ENCODE measurements at places on chromosomes 5 and 9. TPM values are rescaled to one million over a fixed set of nuclear protein-coding genes. Genes with fewer than 3 reads are reported as not detected.

The RBM27 gene
- total RNA-seq = 19.8 TPM

The SLC25A2 gene
- total RNA-seq = 0.92 TPM

The CDHR2 gene
- 4.1 TPM for total RNA-seq

The MRRF gene
- total RNA-seq = 51.4 TPM

- DNase-seq = no peak
Measured at GRCh38 chr5:7073666-7074065, 322.3 kb upstream of the ADCY2 start.

DNA sequence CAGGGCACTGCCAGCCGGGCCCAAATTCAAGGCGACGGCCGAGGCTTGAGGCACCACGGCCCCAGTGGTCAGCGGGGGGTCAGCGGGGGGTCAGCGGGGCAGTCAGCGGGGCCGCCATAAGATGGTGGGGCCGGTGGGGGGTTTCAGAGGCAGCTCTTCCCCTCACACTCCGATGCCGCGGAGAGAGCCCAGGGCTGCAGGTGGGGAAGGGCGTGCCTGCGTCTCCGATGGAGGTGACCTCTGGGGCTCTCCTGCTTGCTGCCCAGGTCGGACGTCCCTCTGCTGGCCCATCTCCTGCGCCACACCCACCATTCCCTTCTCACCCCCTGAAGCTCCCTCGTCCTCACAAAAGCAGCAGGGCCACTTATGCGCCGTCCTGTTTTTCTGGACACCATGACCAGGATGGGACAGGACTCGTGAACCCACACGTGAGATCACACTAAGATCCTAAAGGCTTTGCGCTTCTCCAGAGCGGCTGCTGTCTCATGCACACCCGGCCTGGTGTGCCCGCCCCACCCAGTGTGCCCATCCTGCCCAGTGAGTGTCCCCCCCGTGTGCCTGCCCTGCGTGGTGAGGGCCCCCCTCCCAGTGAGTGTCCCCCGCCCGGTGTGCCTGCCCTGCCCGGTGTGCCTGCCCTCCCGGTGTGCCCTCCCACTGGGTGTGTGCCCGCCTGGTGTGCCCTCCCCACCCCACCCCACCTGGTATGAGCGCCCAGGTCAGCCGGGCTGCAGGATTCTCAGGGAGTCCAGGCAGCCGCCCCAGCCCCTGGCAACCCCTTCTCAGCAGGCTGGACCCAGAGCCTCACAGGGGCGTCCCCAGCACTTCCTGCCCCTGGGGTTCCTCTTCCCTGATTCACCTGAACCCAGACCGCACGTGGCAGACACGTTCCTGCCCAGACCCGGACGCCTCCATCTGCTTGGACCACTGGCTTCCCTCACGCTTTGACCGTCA lies 48.7 kb upstream of the NKD2 start:
- DNase-seq = peak; percentile 68

The PCDHB10 gene
- total RNA-seq = 2.1 TPM

The NRG2 gene
- total RNA-seq = 1.4 TPM

The LHFPL2 gene
- 17.9 TPM for total RNA-seq

The EDIL3 gene
- 15.4 TPM for total RNA-seq

GRCh38 chr5:72185496-72186329 lies 78.4 kb downstream of the MAP1B start:
- DNase-seq = no peak

The NSUN2 gene
- total RNA-seq = 63.4 TPM

The WDR38 gene
- total RNA-seq = not detected

The NDST1 gene
- 96.5 TPM for total RNA-seq

DNA sequence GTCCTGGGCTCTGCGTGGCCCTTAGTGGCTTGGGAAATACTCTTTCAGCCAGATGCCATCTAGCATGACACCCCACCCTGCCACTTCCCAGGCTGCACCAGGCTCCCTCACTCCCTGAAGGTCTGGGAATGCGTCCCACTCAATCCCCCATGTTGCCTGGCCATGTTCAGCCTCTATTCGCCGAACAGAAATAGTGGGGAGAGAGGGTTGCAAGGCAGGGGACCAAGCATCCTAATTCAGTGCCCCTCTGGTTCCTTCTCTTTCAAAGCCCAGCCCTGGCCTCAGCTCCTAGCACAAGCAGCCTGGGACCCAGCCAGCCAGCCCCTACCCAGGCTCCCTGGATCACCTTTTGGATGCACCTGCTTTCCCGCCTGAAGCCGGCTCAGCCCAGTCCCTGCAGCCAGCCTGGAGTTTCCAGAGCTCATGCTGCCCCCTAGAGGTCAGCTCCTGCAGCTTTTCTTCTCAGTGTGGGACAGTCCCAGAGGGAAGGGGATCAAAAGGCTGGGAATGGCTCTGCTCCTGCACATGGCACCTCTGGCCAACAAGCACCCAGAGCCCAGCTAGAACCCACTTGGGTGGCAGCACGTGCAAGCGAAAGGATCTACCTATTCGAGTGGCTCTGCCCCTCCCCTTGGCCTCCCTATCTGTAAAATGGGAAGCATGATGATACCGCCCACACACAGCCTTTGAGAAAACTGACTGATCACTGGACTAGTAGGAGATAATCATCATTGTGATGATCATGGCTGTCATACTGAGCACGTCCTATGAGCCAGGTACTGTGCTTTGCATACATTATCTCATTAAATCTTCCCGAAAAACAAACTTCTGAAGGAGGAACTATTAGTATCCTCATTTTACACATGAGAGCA lies 48.7 kb upstream of the C5orf58 start:
- peak; percentile 79 for DNase-seq

GRCh38 chr9:22913026-22913425 lies 466.4 kb downstream of the DMRTA1 start:
- no peak for DNase-seq

DNA sequence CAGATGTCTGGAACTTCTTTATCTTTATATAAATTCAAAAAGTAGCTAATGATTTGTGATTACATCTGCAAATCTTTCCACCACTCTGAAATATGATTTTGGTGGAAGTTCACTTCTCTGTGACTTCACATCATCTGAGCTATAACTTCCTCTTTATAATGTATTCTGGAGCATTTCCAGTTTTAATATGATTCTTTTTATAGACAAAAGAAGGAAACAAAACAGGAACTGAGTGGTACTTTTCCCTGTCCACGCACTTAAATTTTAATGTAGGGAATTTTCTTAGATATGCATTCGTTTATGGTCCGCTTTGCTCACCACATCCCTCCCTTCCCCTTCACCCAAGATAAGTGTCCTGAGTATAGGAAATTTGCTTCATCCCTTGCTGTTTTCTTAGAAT lies 333.5 kb downstream of the CHSY3 start:
- no peak for DNase-seq
